ENCODE measurements at places on chromosomes 6 and 20. TPM values are rescaled to one million over a fixed set of nuclear protein-coding genes. Genes with fewer than 3 reads are reported as not detected.

DNA sequence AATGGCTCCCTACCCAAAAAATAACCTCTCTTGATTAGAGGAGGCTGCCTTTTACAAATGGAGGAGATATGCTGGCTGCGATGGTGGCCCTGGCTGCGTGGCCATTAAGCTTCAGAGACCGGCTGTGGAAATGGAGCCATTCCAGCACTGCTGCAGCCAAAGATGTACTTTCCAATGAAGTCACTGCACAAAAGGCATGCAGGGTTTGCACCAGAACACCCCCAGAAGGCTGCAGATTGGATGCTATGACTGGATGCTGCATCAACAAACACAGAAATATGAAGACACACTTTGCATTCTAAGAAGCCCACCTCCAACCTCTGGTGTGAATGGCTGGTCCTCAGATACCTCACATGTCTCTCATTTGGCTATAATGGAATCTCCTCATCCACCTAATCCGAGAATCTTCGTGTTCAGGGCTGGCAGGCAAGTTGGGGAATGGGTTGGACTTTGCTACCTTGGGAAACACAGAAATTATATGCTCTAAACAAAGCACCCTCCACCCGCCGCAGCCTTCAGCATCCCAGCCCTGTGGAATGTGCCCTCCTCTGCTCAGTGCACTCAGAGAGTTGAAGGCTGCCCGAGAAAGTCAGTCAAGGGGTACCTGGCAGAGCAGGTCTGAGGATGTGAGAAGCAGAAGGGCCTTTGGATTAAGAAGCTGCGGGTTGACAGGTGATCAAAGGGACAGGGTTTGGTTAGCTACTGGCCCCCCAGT is 35.3 kb downstream of the APCDD1L start:
- no peak overlapping the region for H3K4me3 ChIP-seq
- no peaks in the 10 kb centered on the region for H3K36me3 ChIP-seq
- H3K27me3 ChIP-seq = peaks cover 50% of the 10 kb centered on the region
- H3K4me1 ChIP-seq = no peaks in the 10 kb centered on the region

GRCh38 chr6:12446394-12446793 is 156.2 kb downstream of the EDN1 start:
- H3K4me1 ChIP-seq = peaks cover 10% of the 10 kb centered on the region
- no peak overlapping the region for H3K27ac ChIP-seq
- DNase-seq = no peak
- no peak overlapping the region for H3K4me3 ChIP-seq

DNA sequence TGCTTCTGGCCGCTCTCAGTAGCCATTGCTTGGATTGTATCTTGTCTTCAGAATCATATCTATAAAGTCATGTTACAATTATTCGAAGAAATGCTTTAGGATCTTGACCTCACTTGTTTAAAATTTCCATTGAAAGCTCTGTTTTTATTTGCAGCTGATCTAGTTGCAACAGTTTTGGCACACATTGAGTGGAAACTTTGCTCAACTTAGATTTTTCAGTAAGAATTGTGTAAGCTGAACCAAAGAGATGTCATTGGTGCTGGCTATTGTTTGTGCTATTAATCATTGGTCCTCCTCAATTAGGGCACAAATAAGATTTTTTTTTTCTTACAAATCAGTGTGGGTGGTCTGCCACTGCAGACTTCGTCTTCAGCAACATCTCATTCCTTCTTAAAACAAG is 649.2 kb downstream of the MMUT start:
- H3K27ac ChIP-seq = no peak overlapping the region
- H3K4me3 ChIP-seq = no peak overlapping the region
- H3K4me1 ChIP-seq = no peaks in the 10 kb centered on the region
- no peaks in the 10 kb centered on the region for H3K27me3 ChIP-seq

DNA sequence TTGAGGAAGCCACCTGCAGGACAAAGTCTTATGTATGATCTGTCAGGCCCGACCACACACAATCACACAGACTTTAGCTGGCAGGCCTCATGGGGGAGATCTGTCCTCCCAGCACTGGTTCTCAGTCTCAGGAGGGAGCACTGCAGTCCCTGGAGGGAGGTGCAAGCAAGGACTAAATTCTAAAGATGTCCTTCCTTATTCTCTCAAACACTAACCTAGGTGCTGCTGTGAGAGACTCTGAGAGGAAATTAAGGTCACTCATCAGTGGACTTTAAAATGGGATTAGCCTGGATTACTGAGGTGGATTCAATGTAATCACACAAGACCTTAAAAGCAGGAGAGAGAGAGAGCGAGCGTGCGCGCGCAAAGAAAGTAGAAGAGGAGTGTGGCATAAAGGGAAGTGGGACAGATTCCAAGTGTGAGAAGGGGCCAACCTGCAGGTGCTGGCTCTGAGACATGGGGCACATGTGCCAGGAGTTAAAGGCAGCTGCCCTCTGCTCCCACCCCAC is 14.3 kb downstream of the GLO1 start:
- no peak overlapping the region for H3K4me3 ChIP-seq
- H3K36me3 ChIP-seq = peaks cover 5% of the 10 kb centered on the region
- peaks cover 15% of the 10 kb centered on the region for H3K4me1 ChIP-seq

DNA sequence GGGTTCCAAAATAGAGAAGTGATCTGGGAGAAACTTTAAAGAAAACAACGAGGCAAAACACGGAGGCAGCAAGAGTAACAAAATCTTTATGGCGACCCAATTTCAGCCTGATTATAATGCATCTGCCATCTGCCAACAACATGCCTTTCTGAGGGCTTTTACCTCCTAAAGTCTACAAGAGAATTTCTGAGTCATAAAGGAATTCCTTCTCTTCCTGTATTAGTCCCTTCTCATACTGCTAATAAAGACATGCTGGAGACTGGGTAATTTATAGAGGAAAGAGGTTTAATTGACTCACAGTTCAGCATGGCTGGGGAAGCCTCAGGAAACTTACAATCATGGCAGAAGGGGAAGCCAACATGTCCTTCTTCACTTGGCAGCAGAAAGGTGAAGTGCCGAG is 226.6 kb downstream of the HACE1 start:
- H3K36me3 ChIP-seq = no peaks in the 10 kb centered on the region
- DNase-seq = no peak
- H3K4me3 ChIP-seq = no peak overlapping the region

Gene TREM1
- total RNA-seq = 1.4 TPM

- DNase-seq = no peak
- no peak overlapping the region for H3K27ac ChIP-seq
- H3K4me1 ChIP-seq = no peaks in the 10 kb centered on the region
- H3K27me3 ChIP-seq = peaks cover 14% of the 10 kb centered on the region
- no peak overlapping the region for H3K4me3 ChIP-seq
- H3K36me3 ChIP-seq = peaks cover 8% of the 10 kb centered on the region
Observed at GRCh38 chr6:117911660-117912059, 4.6 kb downstream of the SLC35F1 start.

- peak within 1 kb of the TSS; percentile 91 for H3K4me3 ChIP-seq
- peak; percentile 90 for DNase-seq
- peaks cover 36% of the 10 kb centered on the region for H3K4me1 ChIP-seq
- peaks cover 40% of the 10 kb centered on the region for H3K36me3 ChIP-seq
Observed at GRCh38 chr6:43635387-43636307, at the start of gene MAD2L1BP. MAD2L1BP (plus strand) TSS chr6:43635840; CDS start chr6:43635876, 36 bp downstream.

DNA sequence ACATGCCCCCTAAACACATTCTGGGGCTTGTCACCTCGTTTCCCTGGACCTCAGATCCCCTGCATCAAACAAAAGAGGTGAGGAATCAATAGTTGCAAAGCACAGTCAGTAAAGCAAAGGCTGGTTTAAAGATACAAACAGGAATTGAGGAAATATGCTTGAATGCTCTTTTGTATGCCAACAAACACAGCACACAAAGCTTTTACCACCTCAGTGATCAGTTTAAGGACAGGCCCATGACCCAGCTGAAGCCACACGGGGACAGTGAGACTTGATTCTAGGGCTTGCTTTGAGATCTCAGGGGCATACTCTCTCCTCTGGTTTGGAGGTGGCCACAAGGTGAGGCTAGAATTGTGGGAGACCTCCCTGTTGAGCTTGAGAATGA is 182.9 kb upstream of the CST7 start:
- no peaks in the 10 kb centered on the region for H3K4me1 ChIP-seq
- H3K27ac ChIP-seq = no peak overlapping the region
- no peaks in the 10 kb centered on the region for H3K27me3 ChIP-seq
- H3K36me3 ChIP-seq = no peaks in the 10 kb centered on the region

Gene PRRT1
- 2.9 TPM for total RNA-seq

Gene TFAP2A
- total RNA-seq = 77.0 TPM
